CD4-positive, alpha-beta T cell treated with Interferon alpha-2 for 1 hour (primary cell): ENCODE measurements at places on chromosomes 13 and 19.

DNA sequence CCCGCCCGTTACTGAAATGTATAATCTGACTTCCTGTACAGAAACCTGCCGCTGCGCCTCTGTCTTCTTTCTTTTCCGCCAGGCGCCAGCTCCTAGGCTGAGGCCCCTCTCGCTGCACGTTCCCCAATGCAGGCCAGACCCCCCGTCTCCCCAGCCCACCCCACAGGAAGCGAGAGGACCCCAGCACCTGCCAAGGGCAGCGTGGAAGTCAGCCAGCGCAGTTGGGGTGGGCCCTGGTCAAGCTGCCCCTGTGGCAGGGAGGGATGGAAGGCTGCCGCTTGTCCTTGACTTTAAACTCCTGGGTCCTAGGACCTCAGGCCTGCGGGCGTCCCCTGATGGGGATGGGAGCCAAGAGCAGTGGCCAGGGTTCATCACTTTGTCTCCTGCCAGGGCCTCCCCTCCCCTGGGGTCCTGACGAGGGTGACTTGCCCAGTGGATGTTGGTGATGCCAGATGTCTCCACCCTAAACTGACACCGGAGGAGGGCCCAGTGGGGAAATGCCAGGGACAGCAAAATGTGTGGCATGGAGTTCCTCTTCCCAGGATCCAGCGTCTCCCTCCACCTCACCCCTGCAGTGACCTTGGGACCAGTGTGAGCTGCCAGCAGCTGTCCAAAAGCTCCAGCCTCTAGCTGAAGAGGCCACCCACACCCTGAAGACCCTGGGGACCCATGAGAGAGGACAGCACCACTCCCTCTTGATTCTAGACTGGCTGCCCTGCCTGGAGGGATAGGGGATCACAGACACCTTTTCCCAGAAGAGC, 8.5 kb upstream of the MARCHF2 start:
- DNase-seq: no peak

DNA sequence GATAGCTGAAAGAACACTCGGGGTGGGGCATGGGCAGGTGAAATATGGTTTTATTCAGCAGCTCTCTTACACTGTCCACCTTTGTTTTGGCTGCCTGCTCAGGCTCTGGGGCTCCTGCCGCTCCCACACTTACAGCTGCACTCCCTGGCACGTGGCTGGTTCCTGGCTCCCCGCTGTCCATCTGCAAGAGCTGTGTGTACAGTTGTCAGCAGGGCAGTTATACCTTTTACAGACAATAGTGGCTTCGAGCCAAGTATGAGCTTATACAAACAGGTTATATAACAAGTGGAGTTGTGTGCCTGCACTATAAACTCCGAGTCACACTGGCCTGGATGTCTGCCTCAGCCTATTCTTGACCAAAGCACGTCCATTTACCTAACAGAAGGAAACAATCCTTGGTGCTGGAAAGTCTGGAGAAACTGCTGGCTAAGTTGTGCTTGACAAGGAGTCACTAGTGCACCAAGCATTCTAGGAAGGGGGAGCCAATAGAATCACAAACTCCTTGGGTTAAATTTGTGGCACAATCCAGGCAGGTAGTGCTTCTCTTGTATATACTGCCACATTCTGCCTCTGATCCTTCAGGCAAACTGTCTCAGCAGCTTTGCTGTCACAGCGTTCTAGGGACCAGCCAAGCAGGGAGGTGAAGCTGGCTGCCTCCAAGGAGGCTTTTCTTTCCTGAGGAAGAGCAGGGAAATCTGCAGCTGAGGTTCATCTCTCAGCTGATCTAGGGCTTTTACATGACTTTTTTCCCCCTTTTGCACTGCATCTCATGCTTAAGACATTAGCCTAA, 68.2 kb downstream of the NHLRC3 start:
- no peak for DNase-seq

GRCh38 chr13:20383058-20383457, 142.6 kb downstream of the CRYL1 start:
- DNase-seq: no peak

DNA sequence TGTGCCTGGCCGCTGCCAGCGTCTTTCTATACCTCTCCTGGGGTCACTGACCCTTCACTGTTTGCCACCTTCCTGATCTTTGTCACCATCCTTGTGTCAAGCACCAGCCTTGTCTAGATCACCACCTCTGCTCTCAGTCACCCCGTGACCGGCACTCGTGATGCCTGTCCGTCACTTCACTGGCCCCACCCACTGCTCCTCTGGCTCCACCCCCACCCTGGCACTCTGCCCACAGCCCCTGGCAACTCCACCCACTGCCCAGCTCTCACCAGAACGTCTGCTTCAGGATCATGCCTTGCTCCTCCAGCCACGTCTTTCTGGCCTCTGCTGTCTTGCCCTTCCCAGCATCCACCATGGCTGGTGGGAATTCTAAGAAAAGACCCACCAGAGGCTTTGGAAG, 24.8 kb upstream of the PLA2G4C start:
- no peak for DNase-seq

DNA sequence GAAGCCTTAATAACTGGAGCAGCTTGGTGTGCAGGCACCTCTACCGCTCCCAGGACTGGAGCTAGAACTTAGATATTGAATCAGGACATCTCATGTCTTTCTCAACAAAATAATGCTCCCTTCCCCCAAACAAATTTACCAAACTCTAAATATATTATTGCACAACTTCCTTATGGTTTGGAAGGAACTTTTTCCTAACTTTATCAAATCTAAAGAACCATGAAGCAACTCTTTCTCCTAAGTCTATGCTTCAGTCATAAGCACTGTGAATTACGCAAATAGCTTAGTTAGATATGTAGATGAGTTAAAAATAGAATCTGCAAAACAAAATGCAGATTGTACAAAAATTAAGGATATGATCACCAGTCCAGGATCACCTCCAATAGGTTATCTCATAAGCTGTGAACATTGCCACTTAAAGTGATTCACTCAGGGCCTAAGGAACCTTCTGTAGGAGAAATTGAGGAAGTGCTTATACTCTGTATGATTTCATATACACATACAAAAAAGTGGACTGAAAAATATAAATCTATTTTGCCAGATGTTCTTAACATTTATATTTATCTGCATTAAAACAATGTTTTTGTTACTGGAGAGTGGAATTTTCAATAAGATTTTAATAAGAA, 20.4 kb upstream of the MAB21L1 start:
- no peak for DNase-seq

- no peak for DNase-seq
These were observed 1.7 kb downstream of the PRR12 start for GRCh38 chr19:49592486-49593232.

DNA sequence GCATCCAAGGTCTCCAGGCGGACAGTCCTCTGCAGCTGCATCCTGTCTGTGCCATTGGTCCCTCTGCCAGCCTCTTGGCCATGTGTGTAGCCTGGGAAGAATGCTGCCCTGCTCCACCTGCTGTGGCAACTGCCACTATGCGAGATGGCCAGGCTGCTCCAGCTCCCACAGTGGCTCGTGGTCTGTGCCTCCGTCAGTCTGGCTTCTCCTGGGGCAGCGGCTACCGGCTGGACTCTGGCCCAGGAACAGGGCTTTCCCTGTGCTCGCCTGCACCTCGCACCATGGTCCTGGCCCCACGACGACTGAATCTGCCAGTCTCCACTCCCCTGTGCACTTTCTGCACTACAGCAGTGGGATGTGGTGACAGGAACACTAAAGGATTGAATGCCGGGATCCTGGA, 26.7 kb upstream of the FFAR2 start:
- DNase-seq: no peak

GRCh38 chr19:10008184-10008765, 2.0 kb downstream of the COL5A3 start:
- DNase-seq: no peak

DNA sequence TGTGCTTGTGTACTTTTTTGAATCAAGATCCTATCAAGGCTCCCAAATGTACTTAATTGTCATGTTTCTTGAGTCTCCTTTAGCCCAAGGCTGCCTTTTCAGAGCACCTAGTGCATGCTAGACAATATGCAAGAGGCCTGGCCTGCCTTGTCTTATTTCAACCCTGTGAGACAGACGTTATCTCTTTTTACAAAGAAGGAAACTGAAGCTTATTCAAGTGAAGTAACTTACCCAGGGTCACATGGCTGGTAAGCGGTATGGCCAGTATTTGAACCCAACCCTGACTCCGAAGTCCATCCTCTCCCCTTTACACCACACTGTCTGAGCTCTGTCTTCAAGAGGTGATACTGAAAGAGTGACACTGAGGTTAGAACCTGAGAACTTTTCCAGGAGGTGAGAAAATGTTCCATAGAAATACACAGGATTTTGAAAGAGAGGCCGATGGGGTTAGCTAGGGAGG, 505.1 kb downstream of the FOXO1 start:
- DNase-seq: no peak

DNA sequence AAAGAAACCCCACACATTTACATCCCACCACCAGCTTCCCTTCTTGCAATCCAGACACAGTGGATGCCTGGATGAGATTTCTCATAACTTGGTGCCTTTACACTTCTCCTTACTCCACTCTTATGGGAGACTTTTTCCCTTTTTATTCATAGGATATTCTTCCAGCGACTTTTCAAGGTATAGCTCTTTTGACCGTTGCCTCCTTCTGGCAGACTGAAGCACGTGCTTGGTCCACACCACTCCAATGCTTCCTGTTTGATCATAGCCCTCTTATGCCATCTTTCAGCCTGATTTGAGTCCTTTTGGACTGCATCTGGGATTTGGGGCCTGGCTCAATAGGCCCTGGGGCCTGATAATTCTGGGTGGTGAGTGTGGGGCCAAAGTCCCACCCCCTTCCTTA, 87.7 kb downstream of the ERCC5 start:
- DNase-seq: no peak

DNA sequence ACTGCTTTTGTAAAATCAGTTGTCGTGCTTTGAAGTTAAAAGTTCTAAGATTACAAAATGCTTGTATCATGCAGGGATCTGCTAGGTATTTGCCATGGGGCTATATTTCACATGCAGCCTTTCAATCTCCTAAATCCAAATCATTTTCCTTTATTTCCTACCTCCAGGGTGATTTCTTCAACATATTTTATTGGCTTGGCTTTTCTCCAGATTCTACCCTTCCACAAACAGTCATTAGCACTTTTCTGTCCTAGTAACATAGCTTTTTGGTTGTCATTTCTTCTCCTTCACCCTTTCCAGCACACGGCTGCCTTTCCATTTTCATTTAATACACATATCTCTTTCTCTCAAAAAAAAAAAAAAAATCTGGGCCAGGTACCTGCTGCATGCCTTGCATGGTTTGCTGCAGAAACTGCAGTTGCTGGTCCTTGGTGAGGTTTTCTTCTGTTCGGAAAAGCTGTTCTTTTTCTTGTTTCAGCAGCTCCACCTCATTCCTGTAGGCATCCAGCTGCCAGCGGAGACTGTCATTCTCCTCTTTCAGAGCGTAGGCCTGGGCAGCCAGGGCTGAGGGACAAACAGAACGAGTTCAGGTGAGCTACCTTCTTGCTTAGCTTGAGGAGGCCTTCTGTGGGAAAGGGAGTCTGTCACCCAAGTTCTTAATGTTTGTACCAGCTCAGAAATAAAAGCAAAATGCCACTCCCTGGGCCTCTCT, 274.7 kb downstream of the DNAJC15 start:
- DNase-seq: no peak

DNA sequence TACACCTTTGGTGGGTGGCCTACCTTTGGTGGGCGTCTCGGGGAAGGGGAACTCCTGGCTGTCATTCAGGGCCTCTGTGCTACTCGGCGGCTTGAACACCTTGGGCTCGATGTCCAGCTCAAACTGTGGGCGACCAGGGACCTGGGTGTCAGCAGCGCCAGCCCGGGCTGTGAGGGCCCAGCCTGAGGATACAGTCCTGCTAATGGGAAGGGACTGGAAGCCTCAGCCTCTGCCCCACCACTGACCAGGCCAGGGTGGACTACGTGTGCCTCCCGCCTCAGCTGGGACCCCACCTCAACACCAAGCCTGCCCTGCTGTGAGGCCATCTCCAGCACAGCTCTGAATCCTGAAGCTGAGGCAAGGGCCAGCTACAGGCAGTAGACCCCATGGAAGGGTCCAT, 7.7 kb downstream of the TMEM259 start:
- no peak for DNase-seq

DNA sequence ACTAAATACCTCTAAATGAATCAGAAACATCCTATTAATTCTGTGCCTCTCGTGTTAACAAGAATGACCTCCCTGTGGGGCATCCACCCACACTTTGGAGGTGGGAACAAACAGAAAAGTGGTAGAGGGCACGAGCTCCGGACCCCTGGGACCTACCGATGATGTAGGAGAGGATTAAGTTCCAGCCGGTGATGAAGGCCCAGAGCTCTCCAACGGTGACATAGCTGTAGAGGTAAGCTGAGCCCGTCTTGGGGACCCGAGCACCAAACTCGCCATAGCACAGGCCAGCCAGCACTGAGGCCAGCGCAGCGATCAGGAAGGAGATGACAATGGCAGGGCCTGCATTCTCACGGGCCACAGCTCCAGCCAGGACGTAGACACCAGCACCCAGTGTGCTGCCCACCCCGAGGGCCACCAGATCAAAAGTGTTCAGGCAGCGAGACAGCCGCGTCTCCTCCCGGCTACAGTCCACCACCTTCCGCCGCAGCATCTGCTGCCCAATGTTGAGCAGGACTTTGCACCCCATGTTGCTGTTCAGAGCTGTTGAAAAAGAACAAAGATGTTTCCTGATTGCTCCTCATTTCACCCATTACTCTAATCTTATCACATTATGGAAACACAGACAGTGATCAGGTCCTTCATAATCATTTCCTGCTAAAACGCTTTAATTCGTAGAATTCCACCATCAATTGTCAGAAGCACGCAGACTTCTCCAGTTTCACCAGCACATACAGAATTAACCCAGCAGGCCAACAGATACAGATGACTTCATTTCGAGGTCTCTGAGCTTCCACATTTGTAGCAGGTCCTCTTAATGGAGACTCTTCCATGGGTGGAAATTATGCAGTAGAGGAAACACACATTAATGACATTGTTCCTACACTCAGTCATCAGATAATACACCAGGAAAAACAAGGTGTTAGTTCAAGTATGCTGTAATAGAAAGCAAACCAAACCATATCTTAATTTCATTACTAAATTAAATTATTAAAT, 59.5 kb downstream of the SLC7A1 start:
- no peak for DNase-seq

DNA sequence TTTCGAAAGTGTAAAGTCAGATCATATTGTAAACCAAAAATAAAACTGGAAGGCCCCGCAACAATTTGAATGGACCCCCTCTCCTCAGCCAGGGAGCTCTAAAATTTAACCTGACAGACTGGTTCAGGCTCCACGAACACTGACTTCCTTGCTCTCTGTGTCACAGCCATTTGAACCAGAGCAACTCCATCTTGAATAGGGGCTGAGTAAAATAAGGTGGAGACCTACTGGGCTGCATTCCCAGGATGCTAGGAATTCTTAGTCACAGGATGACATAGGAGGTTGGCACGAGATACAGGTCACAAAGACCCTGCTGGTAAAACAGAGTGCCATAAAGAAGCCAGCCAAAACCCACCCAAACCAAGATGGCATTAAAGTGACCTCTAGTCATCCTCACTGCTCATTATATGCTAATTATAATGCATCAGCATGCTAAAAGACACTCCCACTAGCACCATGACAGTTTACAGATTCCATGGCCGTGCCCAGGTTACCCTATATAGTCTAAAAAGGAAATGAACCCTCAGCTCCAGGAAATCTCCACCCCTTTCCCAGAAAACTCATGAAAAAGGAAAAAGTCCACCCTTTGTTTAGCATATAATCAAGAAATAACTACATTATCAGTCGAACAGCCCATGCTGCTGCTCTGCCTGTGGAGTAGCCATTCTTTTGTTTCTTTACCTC, 43.1 kb downstream of the RFXAP start:
- DNase-seq: no peak
